Body of pancreas (tissue), 4 donors: ENCODE measurements at places on chromosomes 7 and 10.

- no peaks in the 10 kb centered on the region for H3K36me3 ChIP-seq
- H3K27me3 ChIP-seq: no peaks in the 10 kb centered on the region
- DNase-seq: no peak
- H3K27ac ChIP-seq: no peak overlapping the region
Measured at GRCh38 chr7:48101352-48101751, 12.3 kb downstream of the UPP1 start.

DNA sequence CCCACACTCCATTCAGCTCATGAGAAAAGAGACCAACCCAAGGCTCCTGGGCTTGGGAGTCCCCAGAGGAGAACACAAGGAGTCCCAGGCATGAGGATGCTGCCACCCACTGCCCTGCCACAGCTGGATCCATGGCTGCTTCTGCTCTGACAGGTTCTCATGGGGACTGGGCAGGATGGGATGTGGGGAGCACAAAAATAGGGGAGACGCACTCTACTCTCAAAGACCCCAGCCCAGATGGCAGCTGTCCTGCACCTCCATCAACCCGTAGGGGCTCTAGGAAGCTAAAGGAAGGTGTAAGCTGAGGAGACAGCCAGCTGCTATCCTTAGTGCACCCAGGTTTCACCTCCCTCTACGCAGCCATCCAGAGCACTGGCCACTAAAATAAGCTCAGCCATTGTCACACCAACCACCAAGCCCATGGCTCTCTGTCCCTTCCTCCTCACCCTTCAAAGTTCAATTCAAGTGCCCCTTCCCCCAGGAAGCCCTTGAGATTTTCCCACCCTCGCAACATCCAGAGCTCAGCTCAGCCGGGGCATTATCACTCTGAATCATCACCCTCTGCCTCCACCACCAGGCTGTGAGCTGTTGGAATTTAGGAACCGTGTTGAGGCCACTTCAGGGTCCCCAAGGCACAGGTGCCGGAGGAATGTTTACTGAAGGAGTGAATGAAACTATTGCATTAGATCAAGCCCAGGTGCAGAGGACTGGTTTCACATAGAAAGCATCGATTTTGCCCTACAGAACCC, 142.1 kb downstream of the GRID1 start:
- no peak for DNase-seq
- H3K27ac ChIP-seq: no peak overlapping the region
- H3K4me3 ChIP-seq: no peak overlapping the region

DNA sequence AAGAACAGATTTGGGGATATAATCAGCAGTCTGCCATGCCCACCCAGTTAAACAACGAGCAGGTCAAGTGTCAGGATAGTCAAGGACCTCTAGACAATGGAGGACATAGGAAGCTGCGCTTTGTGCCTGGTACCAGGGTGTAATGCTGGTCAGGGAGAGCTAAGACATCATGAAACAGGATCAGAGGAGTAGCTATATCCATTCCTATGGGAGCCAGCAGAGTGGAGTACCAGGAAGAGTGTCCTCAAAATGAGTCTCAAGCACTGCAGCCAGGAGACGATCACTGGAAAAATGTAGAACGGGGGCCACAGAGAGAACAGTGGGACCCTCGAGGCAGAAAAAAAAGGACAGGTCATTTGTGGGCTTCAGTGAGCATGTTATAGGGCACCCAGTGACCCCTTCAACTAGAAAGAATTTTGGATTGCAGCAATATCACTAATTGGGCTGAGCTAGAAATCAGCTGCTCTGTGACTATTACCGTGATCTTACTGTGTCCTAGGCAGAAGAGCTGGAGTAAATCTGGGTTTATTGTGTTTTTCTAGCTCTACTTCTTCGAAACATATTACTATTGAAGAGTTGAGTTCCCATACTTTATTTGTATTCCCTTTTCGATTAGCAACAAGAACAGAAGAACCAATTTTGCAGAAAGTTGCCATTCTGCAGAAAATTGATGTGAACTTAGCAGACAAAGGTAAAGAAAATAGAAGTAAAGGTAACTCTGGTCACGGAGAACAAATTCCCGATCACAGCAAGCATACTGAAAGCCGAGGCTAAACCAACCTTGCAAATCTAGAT, 319.6 kb downstream of the AHR start:
- H3K4me1 ChIP-seq: peaks cover 17% of the 10 kb centered on the region
- H3K4me3 ChIP-seq: no peak overlapping the region
- H3K36me3 ChIP-seq: no peaks in the 10 kb centered on the region

- no peak overlapping the region for H3K4me3 ChIP-seq
- no peaks in the 10 kb centered on the region for H3K27me3 ChIP-seq
- DNase-seq: no peak
- H3K27ac ChIP-seq: no peak overlapping the region
- H3K36me3 ChIP-seq: no peaks in the 10 kb centered on the region
- H3K4me1 ChIP-seq: no peaks in the 10 kb centered on the region
Measured at GRCh38 chr7:79050603-79051002, 402.9 kb downstream of the MAGI2 start.

DNA sequence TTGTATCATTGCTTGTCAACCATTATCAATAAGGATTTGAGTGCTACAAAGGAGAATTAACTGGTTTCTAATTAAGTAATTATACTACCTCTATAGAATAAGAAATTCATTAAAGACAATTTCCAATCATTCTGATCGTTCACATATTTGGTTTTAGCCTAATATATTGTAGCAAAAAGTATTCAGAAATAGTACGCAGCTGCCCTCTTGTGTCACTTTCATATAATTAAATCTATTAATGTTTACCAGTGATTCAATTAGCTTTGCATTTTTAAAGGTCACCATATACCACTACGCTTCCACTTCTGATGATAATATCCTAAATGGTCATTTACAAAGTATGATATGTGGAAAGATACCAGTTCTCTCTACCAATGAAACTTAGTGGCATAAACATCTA, 128.3 kb downstream of the NEBL start:
- H3K27ac ChIP-seq: no peak overlapping the region
- H3K36me3 ChIP-seq: no peaks in the 10 kb centered on the region
- no peaks in the 10 kb centered on the region for H3K4me1 ChIP-seq
- no peak overlapping the region for H3K4me3 ChIP-seq

DNA sequence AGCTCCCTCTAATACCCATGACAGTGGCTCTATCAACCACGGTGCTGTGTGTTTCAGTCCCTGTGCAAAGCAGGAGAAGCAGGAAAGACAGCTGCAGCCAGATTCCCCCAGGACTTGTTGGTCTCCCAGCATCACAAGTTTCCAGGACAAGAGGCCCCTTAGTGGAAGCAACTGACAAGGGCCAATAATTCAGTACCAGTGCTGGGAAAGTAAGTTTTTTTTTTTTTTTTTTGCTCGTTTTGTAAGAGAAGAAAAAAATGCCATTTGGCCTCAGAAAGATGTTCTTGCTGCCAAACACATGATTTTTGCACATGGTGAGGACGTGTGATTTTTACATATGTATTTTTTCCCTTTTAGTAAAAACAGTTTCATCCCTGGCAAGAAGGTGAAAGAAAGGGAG, 284.2 kb upstream of the ZMIZ1 start:
- H3K27me3 ChIP-seq: no peaks in the 10 kb centered on the region
- H3K36me3 ChIP-seq: no peaks in the 10 kb centered on the region
- no peak overlapping the region for H3K27ac ChIP-seq
- H3K4me1 ChIP-seq: peaks cover 9% of the 10 kb centered on the region
- no peak for DNase-seq

DNA sequence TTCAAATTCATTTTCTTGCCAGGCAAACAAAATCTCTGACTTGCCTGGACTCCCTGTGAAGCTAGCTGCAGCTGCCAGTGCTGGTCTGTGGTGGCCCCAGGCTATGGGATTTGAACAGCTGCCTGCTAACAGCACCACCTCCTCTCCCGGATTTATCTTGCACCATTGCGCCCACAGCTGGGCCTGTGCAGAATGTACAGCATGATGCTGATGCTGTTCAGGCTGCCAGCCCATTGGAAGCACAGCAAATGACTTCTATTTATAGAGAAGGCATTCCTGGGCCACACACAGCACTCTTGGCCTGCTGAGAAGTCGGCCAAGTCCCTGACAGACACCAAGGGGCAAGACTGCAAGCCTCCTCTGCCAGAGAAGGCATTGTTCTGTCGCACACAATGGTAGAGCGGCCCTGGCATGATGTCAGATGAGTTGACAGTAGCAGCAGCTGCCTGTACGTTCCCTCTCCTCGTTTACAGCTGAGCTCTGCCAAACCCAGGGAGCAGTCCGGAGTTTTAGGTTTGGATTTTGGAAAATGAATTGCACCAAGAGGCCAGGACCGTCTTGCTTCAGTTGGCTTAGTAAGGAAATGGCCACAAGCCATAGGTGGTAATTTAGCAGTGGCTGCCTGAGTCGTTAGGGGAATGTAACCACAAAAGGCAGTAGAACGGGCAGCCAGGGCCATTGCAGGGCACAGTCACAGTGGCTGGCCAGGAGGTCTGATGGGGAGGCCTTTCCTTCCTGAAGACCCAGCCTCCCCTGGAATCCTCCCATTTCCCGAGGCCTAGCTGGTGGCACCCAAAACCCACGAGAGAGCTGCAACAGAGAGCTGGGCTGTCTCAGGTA, 38.5 kb downstream of the MTURN start:
- DNase-seq: peak; percentile 88
- H3K36me3 ChIP-seq: no peaks in the 10 kb centered on the region
- H3K27ac ChIP-seq: peak overlapping the region; percentile 35
- no peak overlapping the region for H3K4me3 ChIP-seq
- H3K27me3 ChIP-seq: no peaks in the 10 kb centered on the region
